ENCODE measurements at places on chromosomes 12 and 14.

DNA sequence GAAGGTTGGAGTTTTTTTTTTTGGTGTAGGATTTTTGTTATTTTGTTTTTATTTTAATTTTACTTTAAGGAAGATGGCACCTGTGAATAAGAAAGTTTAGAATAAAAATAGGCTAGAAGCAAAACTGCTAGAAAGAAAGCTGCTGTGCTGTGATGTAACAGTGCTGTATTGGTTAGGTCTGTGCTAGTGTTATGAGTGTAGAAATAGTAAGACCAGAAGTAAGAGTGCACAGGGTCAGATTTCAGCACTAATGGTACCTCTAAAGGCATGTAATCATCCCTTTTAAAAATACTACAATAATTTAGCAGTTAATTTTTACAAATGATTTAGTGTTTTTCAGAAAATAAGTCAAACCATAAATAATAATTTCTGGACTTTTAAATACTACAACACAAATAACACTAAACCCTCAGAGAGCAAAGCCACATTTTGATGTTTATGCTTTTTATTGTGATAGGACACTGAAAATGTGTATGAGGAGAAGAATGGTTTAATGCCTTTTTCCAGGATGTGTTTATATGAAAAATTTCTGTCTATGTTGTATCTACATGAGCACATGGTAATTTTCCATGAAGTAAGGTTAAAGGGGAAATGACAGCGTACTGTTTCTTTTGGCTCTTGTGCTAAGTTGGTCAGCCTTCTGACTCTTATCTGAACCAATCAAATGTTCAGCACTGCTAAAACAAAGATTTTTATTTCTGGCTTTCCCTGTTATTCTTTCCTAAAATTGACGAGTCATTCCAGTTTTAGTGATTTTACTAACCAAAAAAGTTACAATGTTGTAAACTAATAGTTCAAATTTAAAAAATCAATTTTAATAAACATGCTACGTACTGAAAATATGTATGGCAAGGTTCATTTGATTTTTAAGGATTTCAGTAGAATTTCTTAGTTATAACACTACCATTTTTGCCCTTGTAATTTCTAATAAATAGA lies 96.1 kb downstream of the PPHLN1 start:
- no peak overlapping the region for H3K4me3 ChIP-seq
- no peaks in the 10 kb centered on the region for H3K4me1 ChIP-seq
- H3K27me3 ChIP-seq, result no peaks in the 10 kb centered on the region
- H3K27ac ChIP-seq, result no peak overlapping the region
- H3K36me3 ChIP-seq, result peaks cover 2% of the 10 kb centered on the region

DNA sequence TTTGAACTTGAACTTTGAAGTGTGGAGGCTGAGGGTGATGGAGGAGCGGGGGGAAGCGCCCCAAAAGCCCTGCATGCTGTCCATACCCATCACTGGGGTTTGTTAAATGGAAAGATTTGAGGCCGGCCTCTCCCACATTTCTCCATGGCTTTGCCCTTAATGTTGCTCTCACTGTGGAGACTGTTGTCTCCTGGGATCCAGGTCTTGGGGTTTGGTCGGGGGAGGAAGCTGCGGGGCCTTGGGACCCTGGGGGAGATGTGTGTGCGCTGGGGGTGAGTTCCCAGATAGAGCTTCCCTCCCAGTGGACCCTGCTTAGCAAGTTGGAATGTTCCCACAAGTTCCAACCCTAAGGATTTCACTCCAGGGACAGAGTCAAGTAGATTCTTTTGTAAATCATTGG lies 28.0 kb upstream of the LRTM2 start:
- H3K4me3 ChIP-seq, result no peak overlapping the region
- H3K27me3 ChIP-seq, result peaks cover 18% of the 10 kb centered on the region
- peaks cover 2% of the 10 kb centered on the region for H3K36me3 ChIP-seq

- H3K36me3 ChIP-seq, result no peaks in the 10 kb centered on the region
- no peak for DNase-seq
- H3K27me3 ChIP-seq, result peaks cover 2% of the 10 kb centered on the region
- no peaks in the 10 kb centered on the region for H3K4me1 ChIP-seq
Observed at GRCh38 chr12:56839915-56840325, 76.8 kb downstream of the HSD17B6 start.

DNA sequence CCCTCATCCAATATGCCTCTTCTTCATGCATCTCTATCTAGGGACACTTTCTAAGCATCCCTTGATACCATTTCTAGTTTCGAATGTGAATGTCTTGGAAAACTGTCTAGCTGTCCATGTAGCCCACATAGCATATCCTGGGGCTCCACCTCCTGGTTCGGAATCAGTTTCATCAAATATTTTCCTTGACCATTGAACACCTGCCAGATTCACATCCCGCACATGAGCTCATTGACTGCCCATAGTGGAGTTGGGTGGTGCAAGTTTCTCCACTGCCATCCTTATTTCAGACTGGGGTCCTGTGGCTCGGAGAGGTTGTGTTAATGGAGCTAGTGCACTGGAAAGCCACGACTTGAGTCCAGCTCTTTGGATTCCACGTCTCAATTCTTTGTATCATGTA lies 58.6 kb upstream of the TMEM263 start:
- peaks cover 12% of the 10 kb centered on the region for H3K4me1 ChIP-seq
- no peak overlapping the region for H3K4me3 ChIP-seq
- no peak overlapping the region for H3K27ac ChIP-seq
- H3K27me3 ChIP-seq, result peaks cover 49% of the 10 kb centered on the region
- DNase-seq, result no peak

DNA sequence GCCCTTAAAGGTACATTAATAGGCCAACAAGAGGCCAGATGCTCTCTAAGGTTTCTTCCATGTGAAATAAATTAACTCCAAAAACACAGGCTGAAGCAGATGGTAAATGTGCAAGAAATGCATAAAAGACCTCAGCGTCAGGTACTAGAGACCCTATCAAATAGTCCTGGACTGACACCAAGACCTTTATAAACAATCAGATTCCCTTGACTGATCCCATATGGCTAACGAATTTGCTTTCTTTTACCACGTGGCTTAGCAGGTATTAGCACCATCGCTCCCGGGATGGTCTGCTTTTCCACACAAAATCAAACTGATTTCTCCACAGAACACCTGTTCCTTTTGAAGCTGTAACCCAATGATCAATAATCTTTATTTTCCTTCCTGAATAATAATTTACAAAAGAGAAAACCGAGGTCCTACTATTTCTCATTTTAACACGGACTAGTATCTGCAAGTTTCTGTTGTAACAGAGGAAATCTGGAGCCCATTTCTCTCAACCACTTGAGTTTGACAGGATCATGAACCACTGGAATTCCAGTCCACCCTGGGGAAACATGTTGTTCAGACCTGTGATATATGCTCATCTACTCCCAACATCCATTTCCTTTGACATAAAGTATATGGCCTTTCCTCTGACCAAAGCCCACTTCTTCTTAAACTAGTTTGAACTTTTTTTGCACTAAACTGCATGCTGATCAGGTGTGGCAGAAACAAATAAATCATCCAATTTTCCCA lies 48.2 kb upstream of the DAAM1 start:
- H3K4me1 ChIP-seq, result peaks cover 7% of the 10 kb centered on the region
- no peaks in the 10 kb centered on the region for H3K27me3 ChIP-seq
- H3K36me3 ChIP-seq, result no peaks in the 10 kb centered on the region
- no peak for DNase-seq
- no peak overlapping the region for H3K27ac ChIP-seq

DNA sequence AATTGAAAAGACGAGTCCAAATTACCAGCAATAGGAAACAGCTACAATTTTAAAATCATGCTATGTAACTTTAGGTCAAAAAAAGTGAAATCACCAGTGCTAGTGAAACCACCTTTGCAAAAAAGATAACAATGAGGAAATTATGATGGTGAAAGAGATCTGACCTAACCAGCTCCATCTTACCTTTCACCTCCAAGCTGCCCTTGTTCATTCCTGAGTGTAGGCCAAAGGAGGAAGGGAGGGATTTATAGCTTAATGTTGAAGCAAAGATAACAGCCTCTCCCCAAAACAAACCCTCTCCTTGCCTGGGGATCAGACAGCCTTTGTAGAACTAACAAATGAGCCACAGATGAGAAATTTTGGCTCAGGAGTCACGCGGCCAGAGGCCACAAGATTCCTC lies 83.2 kb upstream of the EIF5 start:
- no peaks in the 10 kb centered on the region for H3K36me3 ChIP-seq
- H3K27ac ChIP-seq, result no peak overlapping the region
- peaks cover 3% of the 10 kb centered on the region for H3K4me1 ChIP-seq
- H3K27me3 ChIP-seq, result no peaks in the 10 kb centered on the region
- no peak for DNase-seq
- H3K4me3 ChIP-seq, result no peak overlapping the region

- H3K27ac ChIP-seq, result no peak overlapping the region
- H3K4me1 ChIP-seq, result no peaks in the 10 kb centered on the region
- DNase-seq, result no peak
- no peak overlapping the region for H3K4me3 ChIP-seq
- H3K27me3 ChIP-seq, result no peaks in the 10 kb centered on the region
Observed at GRCh38 chr12:98423963-98424362, 91.4 kb upstream of the TMPO start.

- DNase-seq, result no peak
- no peaks in the 10 kb centered on the region for H3K27me3 ChIP-seq
- H3K4me1 ChIP-seq, result peaks cover 4% of the 10 kb centered on the region
- H3K27ac ChIP-seq, result no peak overlapping the region
- H3K36me3 ChIP-seq, result no peaks in the 10 kb centered on the region
Observed at GRCh38 chr14:48614003-48614402, 938.6 kb upstream of the MDGA2 start.

- no peaks in the 10 kb centered on the region for H3K27me3 ChIP-seq
- H3K27ac ChIP-seq, result no peak overlapping the region
- H3K36me3 ChIP-seq, result peaks cover 16% of the 10 kb centered on the region
Observed at GRCh38 chr14:52610187-52610586, 57.6 kb downstream of the GPR137C start.

- no peaks in the 10 kb centered on the region for H3K36me3 ChIP-seq
- H3K4me1 ChIP-seq, result peaks cover 21% of the 10 kb centered on the region
- peak overlapping the region; percentile 49 for H3K27ac ChIP-seq
- DNase-seq, result no peak
- H3K4me3 ChIP-seq, result no peak overlapping the region
Observed at GRCh38 chr12:122028165-122028904, 6.7 kb downstream of the BCL7A start.

GRCh38 chr12:57229634-57230380 lies at the start of gene SHMT2:
SHMT2 (plus strand) TSS chr12:57229711; CDS start chr12:57229779, 68 bp downstream.
- peak; percentile 90 for DNase-seq
- peaks cover 26% of the 10 kb centered on the region for H3K36me3 ChIP-seq
- peak within 1 kb of the TSS; percentile 99 for H3K27ac ChIP-seq
- H3K4me3 ChIP-seq, result peak within 1 kb of the TSS; percentile 98
- H3K4me1 ChIP-seq, result peaks cover 35% of the 10 kb centered on the region

GRCh38 chr14:20671597-20672283 lies 12.6 kb upstream of the RNASE4 start:
- H3K4me1 ChIP-seq, result peaks cover 8% of the 10 kb centered on the region
- no peaks in the 10 kb centered on the region for H3K36me3 ChIP-seq
- H3K27ac ChIP-seq, result peak overlapping the region; percentile 1
- H3K4me3 ChIP-seq, result no peak overlapping the region

GRCh38 chr14:53103636-53104340 lies 49.3 kb downstream of the DDHD1 start:
- no peak overlapping the region for H3K4me3 ChIP-seq
- no peak overlapping the region for H3K27ac ChIP-seq
- DNase-seq, result no peak
- no peaks in the 10 kb centered on the region for H3K27me3 ChIP-seq
- peaks cover 5% of the 10 kb centered on the region for H3K36me3 ChIP-seq

DNA sequence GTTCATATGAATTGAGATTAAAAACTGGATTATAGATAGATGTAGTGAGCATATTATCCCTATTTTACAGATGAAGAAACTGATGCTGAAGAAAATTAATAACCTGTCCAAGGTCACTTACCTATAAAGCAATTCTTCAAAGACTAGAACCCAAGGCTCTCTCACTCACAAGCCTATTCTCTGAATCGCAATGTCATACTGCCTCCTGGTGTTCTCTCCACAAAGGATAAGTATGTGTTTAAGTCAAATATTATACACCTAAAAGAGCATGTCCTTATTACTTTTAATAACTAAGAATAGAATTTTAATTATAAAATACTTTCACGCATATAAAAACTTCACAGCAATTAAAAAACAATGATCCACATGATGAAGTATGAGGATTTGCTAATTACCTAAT lies 721.3 kb upstream of the USP15 start:
- H3K36me3 ChIP-seq, result no peaks in the 10 kb centered on the region
- H3K4me3 ChIP-seq, result no peak overlapping the region
- no peak overlapping the region for H3K27ac ChIP-seq
- DNase-seq, result no peak

DNA sequence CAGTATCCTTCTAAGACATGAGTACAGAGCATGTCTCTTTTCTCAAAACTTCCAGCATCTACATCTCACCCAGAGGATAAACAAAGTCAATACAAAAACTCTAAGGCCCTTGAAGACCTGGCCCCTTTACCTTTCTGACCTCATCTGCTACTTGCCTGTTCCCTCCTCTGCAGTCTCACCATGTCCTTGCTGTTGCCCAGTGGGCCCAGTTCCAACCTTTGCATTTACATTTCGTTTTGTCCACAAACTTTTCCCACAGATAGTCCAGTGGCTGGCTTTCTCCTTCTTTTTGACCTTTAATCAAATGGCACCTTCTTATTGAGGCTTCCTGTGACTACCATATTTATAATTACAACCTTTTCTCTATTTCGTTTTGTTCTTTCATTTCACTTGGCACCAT lies 1.6 kb downstream of the IRAK4 start:
- H3K4me3 ChIP-seq, result peak overlapping the region; percentile 90
- no peaks in the 10 kb centered on the region for H3K27me3 ChIP-seq
- no peak for DNase-seq
- no peaks in the 10 kb centered on the region for H3K36me3 ChIP-seq

GRCh38 chr14:65070471-65070976 lies 31.8 kb downstream of the MAX start:
- no peak for DNase-seq
- no peak overlapping the region for H3K4me3 ChIP-seq
- peaks cover 7% of the 10 kb centered on the region for H3K36me3 ChIP-seq

- peak overlapping the region; percentile 85 for H3K27ac ChIP-seq
- no peaks in the 10 kb centered on the region for H3K27me3 ChIP-seq
- no peak for DNase-seq
- no peak overlapping the region for H3K4me3 ChIP-seq
- H3K4me1 ChIP-seq, result peaks cover 2% of the 10 kb centered on the region
Observed at GRCh38 chr14:31843361-31844091, 233.6 kb upstream of the ARHGAP5 start.

- H3K36me3 ChIP-seq, result no peaks in the 10 kb centered on the region
- H3K27ac ChIP-seq, result no peak overlapping the region
- peaks cover 2% of the 10 kb centered on the region for H3K4me1 ChIP-seq
- no peak overlapping the region for H3K4me3 ChIP-seq
Observed at GRCh38 chr14:23577004-23577681, 1.4 kb downstream of the JPH4 start.

- H3K4me3 ChIP-seq, result no peak overlapping the region
- no peaks in the 10 kb centered on the region for H3K27me3 ChIP-seq
- no peak overlapping the region for H3K27ac ChIP-seq
- no peak for DNase-seq
Observed at GRCh38 chr12:28110329-28110728, 79.9 kb upstream of the CCDC91 start.
